Esophagus squamous epithelium (tissue), 5 donors: ENCODE measurements at places on chromosomes 13 and 19.

GRCh38 chr19:7265963-7266362, 28.3 kb downstream of the INSR start:
- DNase-seq = no peak

DNA sequence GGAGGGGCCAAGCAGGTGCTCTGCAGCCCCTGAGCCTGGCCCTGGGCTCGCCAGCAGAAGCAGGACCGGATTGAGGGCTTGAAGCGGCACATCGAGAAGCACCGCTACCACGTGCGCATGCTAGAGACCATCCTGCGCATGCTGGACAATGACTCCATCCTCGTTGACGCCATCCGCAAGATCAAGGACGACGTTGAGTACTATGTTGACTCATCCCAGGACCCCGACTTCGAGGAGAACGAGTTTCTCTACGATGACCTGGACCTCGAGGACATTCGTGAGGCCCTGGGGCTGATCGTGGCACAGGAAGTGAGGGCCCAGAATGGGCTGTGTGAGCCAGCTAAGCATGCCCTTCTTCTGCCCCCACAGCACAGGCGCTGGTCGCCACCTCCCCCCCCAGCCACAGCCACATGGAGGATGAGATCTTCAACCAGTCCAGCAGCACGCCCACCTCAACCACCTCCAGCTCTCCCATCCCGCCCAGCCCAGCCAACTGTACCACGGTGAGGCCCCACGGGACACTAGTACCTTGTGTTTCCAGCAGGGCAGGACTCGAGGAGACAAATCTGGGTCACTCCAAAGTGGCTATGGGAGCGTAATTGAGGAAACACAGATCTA, 8.1 kb downstream of the CNOT3 start:
- DNase-seq = no peak

- no peak for DNase-seq
These were observed 13.9 kb downstream of the FCHO1 start for GRCh38 chr19:17765069-17765618.

GRCh38 chr13:75512253-75512652, 25.4 kb downstream of the COMMD6 start:
- no peak for DNase-seq

DNA sequence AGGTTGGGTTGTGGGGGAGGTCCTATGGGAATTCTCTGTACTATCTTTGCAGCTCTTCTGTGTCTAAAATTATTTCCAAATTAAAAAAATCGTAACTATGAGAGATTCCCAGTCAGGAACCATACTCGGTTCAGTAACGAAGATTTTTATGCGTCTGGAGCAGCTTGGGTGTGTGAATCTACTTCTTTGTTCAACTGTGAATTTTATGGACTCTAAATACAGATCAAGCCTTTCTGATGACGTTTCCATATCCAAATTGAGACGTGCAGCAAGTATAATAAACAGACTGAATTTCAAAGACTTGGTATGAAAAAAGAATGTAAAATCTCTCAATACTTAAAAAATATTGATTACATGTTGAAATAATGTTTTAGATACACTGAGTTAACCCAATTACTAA, 30.9 kb downstream of the MLLT1 start:
- DNase-seq = no peak

GRCh38 chr19:31890230-31890629, 455.2 kb upstream of the ZNF507 start:
- DNase-seq = no peak

DNA sequence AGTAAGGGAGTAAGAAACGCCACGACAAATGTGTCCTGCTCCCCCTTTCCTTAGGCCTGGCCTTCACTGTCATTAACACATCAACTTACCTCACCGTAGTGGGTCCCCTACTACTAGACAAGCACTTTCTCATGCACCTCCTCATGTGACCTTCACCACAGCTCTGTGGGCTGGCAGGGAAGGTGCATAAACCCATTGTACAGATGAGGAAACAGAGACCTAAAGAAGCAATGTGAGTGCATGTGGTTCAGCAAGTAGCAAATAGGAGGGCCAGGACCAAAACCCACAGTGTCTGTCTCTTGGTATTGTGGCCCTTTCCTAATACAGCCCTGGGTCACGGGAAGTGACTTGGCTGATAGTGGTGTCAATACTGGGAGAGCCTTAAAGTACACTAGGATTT, 5.3 kb downstream of the CCDC70 start:
- no peak for DNase-seq

DNA sequence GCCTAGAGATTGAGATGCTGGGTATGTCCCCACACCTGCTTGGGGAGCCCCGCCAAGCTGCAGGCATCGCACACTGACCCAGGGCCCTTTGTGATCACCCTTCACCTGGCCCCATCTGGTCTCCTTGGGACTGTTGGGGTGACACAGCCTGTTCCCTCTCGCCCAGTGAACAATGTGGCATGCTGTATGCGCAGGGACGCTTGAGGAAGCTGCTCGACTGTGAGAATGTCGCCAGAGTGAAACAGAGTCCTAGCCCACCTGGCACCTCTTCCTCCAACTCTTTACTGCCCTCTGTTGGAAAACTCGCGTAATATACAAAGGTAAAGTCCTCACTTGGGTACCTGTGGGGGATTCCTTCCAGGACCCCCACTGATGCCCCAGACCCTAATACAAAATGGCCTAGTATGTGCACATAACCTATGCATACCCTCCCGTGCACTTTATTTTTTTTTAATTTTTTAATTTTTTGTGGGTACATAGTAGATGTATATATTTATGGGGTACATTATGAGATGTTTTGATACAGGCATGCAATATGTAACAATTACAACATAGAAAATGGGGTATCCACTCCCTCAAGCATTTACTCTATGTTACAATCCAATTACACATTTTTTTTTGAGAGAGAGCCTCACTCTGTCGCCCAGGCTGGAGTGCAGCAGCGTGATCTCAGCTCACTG, 9.0 kb downstream of the BLOC1S3 start:
- no peak for DNase-seq

DNA sequence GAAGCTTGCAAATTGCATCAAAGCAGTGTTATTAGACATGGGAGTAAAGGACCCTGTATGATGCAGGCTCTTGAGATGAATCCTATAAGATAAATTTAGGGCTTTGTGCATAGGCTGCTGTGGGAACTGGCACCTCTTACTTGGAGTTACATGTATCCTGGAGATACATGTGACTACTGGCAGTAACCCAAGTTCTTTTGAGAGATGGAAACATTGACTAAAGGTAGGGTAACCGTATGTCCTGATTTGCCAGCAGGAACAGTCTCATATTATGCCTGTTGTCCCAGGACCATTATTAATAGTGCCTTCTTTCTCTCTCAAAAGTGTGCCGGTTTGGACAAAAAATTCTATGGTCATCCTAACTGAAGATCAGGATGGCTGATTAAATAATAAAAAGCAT, 195.4 kb downstream of the LACC1 start:
- no peak for DNase-seq

GRCh38 chr19:51765086-51765485, 4.1 kb downstream of the FPR2 start:
- DNase-seq = no peak

DNA sequence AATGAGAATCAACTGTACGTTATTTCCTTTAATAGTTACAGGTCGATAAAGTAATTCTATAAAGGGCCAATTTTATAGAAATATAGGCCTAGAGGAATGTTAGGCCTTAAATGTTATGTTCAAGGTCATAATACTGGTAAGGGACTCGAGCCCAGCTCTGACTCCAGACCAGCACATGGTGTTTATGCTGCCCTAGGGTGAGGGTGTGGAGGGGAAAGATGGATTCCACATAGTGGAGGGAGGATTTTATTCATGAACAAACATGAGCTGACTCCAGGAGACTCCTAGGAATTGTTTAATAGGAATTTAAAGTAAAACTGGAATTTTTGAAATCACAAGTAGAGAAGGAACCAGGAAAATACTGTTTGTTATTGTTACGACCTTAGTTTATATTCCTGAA, 139.9 kb downstream of the LACC1 start:
- DNase-seq = no peak

DNA sequence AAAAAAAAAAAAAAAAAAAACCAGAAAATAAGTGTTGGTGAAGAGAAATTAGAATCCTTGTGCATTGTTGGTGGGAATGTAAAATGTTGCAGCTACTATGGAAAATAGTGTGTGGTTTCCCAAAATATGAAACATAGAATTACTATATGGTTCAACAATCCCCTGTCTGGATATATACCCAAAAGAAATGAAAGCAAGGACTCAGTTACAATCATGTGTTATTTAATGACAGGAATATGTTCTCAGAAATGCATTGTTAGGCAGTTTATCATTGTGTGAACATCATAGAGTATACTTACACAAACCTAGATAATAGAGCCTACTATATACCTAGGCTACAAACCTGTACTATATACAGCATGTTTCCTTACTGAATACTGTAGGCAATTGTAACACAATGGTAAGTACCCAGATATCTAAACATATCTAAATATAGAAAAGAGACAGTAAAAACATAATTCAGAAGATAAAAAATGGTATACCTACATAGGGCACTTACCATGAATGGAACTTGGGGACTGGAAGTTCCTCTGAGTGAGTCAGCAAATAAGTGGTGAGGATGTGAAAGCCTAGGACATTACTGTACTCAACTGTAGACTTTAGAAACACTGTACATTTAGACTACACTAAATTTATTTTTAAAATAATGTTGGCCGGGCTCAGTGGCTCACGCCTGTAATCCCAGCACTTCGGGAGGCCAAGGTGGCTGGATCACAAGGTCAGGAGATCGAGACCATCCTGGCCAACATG, 25.7 kb upstream of the SLC7A1 start:
- DNase-seq = no peak

DNA sequence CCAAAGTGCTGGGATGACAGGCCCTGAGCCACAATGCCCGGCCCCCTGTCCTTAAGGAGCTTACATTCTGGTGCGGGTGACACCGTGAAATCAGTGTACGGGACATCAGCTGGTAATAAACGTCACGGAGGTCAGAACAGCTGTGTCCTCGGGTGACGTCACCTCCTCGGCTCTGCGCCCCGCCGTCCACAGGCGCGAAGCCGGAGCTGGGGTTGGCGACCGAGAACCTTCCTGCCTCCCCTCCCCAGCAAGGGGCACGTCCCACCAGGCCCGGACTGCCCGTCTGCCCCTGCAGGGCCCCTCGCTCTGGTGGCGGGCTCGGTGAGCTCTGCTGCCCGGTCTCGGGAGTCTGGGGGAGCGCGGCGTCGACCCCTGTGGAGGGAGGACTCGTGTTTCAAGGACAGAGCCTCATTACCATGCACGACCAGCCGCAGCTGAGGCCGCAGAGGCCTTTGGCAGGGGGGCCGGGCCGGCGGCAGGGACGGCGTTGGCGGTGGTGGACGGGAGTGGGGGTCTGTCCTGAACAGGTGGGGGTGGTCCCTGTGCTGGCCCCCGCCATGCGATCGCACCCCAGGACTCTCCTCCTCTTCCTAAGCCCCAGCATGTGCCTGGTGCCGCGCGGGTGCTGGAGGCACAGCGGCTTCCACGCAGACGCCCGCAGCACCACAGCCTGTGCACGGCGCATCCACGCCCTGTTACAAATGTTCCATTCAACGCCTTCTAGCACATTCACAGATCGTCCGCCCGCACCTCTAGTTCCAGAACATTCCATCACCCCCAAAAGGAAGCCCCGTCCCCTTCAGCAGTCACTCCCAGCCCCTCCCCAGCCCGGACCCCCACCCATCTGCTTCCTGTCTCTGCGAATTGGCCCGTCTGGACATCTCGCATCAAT, 5.4 kb downstream of the LINGO3 start:
- no peak for DNase-seq

DNA sequence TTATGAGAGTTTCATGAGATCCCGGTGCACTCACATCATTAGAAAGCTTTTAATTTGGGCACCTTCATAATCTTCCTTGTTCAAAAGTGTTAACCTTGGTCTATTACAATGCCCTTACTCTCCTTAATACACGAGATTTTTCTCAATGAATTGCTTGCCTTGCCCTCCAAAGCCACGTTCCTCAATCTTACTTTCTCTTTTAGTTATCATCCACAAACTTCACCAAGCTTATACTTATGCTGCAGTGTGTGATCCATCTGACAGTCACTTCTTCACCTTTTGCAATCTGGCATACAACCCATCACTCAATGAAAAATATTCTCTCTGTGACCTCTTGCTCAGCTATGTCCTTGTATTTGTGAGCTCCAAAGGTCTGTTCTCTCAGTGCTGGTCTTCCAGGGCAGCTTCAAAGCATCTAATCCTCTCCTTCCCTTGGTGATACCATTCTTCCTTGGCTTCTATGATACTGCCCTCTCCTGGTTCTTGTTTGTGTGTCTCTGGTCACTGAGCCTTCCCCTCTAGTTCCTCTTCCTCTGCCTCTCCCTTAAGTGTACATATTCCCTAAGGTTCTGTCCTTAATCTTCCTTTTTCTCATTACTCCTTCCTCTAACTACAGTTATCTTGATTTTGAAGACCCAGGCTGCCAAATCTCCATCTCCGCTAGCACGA, 202.2 kb upstream of the STARD13 start:
- DNase-seq = no peak
